Right kidney (tissue), 9 donors: ENCODE measurements at places on chromosomes 4 and X.

DNA sequence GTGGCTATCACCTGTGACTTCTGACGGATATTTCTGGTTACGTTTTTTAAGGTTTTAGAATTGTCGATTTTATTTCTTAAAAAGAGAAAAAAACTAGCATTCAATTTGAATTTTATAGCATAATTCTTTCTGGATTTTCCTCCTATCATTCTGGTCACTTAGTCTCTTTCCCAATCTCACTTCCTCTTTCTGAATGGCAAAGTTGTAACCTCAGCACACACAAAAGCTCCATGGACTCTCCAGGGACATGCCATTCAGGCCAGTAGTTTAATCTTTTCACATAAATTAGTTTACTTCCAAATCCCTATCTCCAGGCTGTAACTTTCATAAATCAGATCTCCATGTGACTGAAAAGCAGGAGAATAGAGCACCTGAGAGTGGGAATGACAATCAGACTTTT, 110.7 kb downstream of the ARAP2 start:
- no peak for DNase-seq

GRCh38 chr4:130563889-130564418, 1468.0 kb downstream of the C4orf33 start:
- no peak for DNase-seq

GRCh38 chr4:185033950-185034349, 15.7 kb downstream of the HELT start:
- DNase-seq = no peak

GRCh38 chr4:166293556-166293955, 420.5 kb downstream of the TLL1 start:
- no peak for DNase-seq

DNA sequence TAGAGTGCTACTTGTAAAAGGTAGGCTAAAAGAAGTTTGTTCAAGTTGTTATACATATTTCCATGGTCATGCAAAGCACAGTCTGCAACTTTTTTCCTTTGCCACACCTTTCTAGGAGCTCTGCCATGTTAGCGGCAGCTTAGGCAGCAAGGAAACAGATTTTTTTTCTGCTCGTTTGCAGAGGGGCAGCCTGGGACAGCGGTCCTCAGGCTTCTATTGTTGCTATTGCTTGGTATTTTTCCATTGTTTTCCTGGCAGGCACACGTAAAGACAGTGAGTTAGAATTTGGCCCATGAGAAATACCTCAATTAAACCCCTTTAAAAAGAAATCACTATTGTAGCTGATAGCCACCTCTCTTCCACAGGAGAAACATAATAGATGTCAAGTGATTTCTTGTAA, 391.4 kb downstream of the SH2D1A start:
- no peak for DNase-seq

DNA sequence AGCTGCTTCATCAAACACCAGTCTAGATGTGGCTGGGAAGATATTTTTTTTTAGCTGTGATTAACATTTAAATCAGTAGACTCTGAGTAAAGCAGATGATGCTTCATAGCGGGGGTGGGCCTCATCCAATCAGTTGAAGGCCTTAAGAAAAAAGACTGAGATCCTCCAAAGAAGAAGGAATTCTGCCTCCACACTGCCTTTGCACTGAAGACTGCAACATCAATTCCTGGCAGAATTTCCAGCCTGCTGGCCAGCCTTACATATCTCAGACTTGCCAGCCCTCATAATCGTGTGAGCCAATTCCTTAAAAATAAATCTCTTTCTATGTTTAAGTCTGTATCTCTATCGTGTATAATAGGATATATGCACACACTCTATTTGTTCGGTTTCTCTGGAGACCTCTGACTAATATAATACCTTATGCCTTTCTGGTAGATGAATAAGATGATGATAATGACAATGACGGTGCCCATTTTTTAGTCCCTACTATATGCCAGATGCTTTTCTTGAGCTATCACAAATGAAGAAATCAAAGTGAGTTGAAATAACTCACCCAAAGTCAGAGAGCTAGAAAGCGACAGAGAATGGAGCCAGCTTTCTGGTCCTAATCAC, 66.1 kb upstream of the SOD3 start:
- no peak for DNase-seq

GRCh38 chr4:38313175-38313574, 350.8 kb upstream of the KLF3 start:
- no peak for DNase-seq

GRCh38 chrX:19709812-19710518, 177.4 kb downstream of the SH3KBP1 start:
- DNase-seq = no peak

- DNase-seq = no peak
Observed at GRCh38 chr4:39304651-39305050, 61.5 kb downstream of the RFC1 start.

- no peak for DNase-seq
Observed at GRCh38 chr4:30461218-30461617, 259.0 kb upstream of the PCDH7 start.

GRCh38 chrX:21996872-21997455, 35.2 kb upstream of the PHEX start:
- DNase-seq = no peak

DNA sequence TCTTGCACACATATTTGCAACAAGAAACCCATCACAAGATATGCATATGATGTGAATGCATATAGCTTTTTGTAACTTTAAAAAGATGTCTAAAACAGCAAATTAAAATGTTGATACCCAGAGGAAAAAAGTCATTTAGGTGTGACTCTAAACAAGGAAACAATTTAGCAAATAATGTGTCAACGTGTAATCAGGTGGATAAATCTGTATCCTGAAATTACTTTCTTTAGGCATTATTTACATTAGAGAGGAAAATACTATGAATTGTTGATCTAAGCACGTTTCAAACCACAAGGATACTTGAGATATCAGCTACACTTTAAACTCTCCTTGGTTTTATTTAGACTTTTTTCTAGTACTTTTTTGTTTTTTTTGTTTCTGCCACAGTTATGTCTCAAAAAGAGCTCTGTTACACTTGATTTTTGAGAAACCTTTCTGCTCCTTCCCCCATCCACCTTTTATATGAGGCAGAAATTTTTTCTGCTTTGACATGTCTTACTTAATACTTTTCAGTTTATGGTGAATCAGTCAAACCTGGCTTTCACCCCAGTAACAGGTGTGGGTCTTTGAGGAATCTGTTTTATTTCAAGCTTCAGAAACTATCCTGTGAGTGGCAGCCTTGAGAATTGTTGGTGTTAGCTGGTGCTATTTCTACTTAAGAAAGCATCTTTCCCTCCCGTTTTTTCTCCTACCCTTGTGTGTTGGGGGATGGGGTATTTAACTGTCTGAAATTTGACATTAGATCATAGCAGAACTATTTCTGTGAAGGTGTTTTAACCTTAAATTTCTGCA, 1.9 kb downstream of the NPNT start:
- no peak for DNase-seq

DNA sequence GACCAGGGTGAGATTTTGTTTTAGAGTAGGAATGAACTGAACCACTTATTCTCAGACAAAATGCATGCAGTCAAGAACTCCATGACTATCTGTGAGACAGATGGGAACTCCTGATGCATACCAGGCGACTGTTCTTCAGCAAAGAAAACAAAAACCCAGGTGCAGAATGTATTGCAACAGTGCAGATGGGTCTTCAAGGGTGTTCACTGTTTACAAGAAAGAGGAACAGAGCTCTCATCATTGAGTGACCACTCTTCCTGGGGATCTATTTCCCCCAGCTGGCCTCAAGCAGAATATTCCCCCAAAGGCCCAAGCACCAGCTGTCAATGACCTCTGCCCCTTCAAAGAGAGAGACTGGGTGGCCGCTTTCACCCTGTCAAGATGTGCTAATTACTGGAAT, 39.7 kb upstream of the BMP3 start:
- DNase-seq = no peak

GRCh38 chrX:806586-806985, 176.0 kb downstream of the SHOX start:
- no peak for DNase-seq

GRCh38 chr4:18401425-18401824, 379.9 kb upstream of the LCORL start:
- DNase-seq = no peak

- DNase-seq = no peak
Observed at GRCh38 chr4:20394512-20394911, 142.8 kb downstream of the SLIT2 start.

GRCh38 chrX:119391279-119391678, 7.9 kb upstream of the SLC25A43 start:
- no peak for DNase-seq

DNA sequence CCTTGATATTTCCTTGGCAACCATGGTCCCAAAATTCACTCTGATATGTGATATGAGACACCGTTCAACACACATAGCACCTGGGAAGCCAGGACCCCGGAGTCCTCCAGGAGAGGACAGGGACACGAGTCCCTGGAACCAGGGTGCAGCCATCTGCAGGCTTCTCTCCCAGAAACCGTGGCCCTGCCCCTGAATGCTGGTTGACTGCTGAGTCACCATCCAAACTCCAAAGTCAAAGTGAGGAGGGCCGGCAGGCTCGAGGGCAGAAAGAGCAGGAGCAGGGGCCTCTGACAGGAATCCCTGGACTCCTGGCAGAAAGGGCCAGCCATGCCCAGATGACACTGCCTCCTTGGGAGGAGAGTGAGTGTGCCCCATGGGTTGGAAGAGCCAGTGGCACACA, 6.9 kb upstream of the PNMA6A start:
- DNase-seq = no peak

- no peak for DNase-seq
Observed at GRCh38 chr4:169119536-169119935, 109.5 kb upstream of the CBR4 start.

DNA sequence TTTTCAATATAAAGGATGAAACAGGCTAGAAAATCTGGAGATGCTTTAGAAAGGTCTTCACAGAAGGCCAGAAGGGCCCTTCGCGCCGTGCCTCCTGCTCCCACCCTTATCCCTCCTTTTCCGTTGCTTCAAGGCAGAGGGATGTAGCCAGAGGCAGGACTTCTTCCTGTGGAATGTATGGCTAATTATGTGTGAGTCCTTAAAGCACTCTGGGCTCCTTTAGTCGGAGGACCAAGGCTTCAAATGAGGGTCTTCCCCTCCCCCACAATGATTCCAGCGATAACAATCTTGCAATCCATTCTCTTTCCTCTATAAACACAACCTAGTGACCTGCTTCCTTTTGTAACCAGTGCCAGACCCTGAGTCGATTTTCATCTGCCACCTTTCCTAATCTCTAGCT, 103.5 kb downstream of the GPC3 start:
- no peak for DNase-seq

DNA sequence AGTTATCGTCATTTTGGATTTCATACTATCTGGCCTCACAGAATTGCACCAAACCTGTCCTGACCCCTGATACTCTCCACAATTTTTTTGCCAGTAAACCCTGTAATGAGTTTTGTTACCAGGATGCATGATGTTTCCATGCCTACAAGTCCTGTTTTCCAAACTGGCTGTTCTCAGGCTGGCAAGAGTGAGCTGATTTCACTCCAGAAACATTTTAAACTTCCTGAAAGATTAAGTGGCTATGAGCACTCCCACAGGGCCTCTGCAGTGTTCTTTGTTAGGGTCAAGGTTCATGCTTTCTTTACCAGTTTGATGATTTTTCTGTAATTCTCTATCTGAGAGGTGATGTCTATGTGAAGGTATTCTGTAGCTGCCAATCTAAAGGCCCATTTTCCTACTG, 31.7 kb upstream of the PDLIM3 start:
- DNase-seq = no peak

DNA sequence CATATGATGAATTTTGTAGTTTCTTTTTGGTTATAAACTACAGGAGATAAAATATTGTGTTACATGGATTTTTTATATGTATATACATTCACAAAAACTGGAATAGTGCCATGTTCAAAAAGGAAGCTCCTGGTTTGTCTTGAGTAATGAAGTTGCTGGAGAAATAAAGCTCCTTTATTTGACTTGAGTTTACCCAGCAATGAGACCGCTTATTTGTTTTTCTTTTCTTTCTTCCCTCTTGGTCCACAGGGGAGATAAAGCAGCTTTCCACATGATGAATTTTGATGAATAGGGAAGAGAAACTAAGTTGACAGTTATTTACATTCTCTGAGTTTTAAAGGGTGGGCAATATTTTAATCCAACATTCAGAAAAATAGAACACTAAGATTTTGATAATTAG, 176.5 kb downstream of the GPM6A start:
- DNase-seq = no peak

GRCh38 chr4:138775890-138776289, 239.7 kb upstream of the NOCT start:
- DNase-seq = no peak

DNA sequence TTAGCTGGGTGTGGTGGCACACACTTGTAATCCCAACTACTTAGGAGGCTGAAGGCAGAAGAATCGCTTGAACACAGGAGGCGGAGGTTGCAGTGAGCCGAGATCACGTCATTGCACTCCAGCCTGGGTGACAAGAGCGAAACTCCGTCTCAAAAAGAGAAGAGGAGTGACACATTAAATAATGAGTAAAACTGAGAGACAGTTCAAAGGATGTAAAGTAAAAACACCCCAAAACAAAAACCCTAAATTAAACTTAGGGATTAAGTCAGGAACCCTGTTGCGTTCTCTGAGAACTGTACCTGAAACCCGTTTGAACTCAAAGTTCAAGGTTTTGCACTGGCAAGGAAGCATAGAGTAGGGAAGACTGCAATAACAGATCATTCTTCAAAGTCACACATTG, 141.7 kb downstream of the BRWD3 start:
- DNase-seq = no peak

- DNase-seq = no peak
Observed at GRCh38 chrX:104445591-104445990, 120.4 kb upstream of the IL1RAPL2 start.

DNA sequence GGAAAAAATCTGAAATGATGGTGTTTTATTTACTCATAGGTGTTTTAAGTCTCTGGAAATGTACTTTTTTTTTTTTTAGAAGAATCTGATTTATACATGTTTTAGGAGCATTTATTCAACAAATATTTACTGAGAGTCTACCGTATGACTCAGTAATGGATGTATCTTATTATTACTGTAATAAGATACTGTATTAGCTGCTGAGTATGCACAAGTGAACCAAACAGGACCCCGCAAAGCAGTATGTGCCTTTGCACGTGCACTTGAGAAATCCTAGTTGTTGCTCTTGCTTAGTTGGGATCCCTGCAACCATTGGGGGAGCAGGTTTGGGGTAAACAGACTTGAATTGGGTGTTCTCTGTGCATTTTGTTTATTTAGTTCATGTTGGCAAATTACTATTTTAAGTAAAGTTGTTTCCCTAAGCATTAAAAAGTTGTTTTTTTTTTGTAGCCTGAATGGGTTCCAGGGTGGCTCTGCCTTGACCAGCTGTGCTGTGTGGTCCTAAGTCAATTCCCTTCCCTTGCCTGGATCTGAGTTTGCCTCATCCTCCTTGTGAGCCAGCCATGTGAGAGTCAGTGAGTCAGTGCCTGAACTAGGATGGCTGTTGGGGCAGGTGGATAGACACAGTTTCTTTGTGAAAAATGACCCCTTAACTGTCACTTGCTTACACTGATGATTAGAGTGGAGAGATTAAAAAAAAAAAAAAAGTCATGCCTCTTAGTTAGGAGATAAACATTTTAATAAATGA, 27.7 kb downstream of the DCUN1D4 start:
- DNase-seq = no peak

DNA sequence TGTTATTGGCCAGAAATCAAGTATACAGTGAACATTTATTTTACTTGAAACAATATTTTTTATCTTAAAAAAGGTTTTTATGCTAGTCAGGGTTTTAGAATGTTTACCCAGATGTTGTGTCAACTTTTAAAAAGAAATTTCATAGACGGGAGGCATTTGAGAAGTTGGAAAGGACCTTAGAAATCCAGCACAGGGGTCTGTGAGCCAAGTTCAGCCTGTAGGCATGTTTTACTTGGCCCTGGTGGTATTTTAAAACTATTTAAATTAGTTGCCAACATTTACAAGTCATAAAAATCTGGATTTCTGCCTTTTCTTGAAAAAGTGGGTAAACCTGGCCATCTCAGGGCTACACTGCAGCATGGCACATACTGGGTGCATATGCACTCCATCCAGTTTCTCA, 25.5 kb upstream of the FHL1 start:
- no peak for DNase-seq
